ENCODE measurements at places on chromosomes 12 and 14. TPM values are rescaled to one million over a fixed set of nuclear protein-coding genes. Genes with fewer than 3 reads are reported as not detected.
A peak's percentile ranks its signal among the peaks of the same experiment; 100 is the strongest.

The SGPP1 gene
- 35.3 TPM for total RNA-seq

The FSCB gene
- total RNA-seq, result not detected

DNA sequence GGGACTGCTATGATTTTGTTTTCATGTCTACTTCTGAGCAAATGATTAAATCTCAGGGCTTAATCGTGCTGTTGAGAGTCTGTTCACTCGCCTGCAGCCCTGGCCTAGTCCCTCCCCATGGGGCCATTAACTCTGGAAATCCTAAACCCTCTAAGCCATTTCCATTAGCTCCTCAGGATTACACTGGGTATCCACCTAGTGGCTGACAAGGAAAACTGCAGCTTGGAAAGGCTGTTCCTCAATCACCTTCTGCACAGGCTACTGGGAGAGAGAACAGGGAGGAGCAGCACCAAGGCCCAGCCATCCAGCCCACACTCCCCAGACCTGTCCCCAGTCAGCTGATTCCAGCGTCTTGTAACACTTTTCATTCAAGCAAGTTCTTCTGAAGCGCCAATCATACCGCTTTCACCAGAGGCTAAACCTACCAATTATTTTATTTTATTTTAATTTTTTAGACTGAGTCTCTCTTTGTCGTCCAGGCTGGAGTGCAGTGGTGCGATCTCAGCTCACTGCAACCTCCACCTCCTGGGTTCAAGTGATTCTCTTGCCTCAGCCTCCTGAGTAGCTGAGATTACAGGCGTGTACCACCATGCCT lies 48.7 kb downstream of the NEUROD4 start:
- DNase-seq, result peak; percentile 52

- no peak for DNase-seq
These were observed 68.7 kb downstream of the RGS6 start for GRCh38 chr14:72000907-72001306.

- no peak for DNase-seq
These were observed 119.5 kb downstream of the ANO4 start for GRCh38 chr12:100913872-100914592.
